ENCODE measurements at places on chromosomes 13 and 19.

DNA sequence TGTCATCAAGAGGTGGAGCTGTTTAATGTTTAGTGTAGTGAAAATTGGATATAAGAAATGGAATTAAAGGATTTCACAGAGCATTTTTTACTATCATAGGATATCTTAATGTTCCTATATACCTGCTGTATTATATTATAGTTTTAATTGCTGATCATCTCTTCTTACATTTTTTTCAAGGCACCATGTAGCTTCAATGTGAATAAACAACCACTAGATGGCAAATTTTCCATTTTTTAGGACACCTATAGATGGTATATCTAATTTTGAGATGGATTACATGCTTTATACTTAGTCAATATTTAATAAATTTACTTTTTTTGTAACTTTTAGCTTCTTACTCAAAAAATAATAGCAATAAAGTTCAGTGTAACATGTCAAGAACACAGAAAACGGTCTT lies 9.0 kb upstream of the ATXN8OS start:
- DNase-seq: no peak

DNA sequence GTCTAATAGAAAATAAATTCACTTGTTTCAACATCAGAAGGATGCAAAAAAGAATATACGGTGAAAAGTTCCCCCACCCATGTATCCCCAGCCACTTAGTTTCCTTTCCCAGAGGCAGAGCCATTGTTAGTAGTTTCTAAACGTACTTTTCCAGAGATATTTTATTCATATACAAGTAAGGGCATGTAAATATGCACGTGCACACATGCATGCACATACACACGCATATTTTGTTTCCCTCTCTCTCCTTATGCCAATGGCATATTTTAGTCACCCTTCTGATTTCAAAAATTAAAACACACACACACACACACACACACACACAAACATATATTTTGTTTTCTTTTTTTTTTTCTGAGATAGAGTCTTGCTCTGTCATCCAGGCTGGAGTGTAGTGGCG lies 147.4 kb downstream of the PDS5B start:
- DNase-seq: no peak

DNA sequence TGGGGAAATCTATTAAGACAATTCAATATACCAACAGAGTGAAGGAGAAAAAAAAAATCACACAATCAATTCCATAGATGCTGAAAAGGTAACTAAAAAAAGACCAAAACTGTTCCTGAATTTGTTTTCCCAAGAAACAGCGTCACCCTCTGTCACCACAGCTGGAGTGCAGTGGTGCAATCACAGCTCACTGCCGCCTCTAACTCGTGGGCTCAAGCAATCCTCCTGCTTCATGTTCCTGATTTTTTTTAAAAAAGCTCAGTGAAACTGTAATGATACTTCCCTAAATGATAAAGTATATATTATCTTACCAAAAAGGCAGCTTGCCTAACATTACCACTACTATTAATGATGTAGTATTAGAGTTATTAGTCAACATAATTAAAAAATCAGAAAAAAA lies 19.6 kb upstream of the ZFP14 start:
- DNase-seq: no peak

GRCh38 chr13:97978651-97979050 lies 25.2 kb downstream of the IPO5 start:
- DNase-seq: no peak

DNA sequence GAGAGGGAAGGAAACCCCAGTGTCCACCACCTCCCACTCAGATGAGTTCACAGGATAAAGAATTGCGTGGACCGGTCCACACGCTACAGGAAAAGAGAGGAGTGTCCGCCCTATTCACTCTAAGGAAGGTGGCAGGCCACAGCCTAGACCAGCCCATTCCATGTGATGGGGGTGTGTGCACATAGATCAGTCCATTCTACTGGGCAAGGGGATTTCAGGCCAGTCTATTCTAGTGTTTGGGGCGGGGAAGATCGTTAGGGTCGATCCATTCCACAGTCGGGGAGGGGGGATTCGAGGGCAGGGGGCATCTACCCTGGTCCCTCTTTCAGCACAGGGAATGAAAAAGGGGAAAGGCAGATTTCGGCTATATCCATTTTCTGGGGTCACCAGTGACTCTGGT lies 7.8 kb downstream of the FIZ1 start:
- no peak for DNase-seq

Measured in prostate gland (tissue), 2 donors.